Pancreas (tissue), 10 donors: ENCODE measurements at places on chromosomes 13 and 19. TPM values are rescaled to one million over a fixed set of nuclear protein-coding genes. Genes with fewer than 3 reads are reported as not detected.
A peak's percentile ranks its signal among the peaks of the same experiment; 100 is the strongest.

GRCh38 chr19:16902545-16902944 lies 13.7 kb downstream of the F2RL3 start:
- DNase-seq = no peak
- H3K27ac ChIP-seq = no peak overlapping the region
- no peak overlapping the region for H3K4me3 ChIP-seq
- no peaks in the 10 kb centered on the region for H3K27me3 ChIP-seq

- H3K36me3 ChIP-seq = no peaks in the 10 kb centered on the region
- no peak for DNase-seq
- no peak overlapping the region for H3K27ac ChIP-seq
- no peak overlapping the region for H3K4me3 ChIP-seq
- no peaks in the 10 kb centered on the region for H3K4me1 ChIP-seq
Measured at GRCh38 chr13:107883561-107884175, 331.7 kb downstream of the LIG4 start.

DNA sequence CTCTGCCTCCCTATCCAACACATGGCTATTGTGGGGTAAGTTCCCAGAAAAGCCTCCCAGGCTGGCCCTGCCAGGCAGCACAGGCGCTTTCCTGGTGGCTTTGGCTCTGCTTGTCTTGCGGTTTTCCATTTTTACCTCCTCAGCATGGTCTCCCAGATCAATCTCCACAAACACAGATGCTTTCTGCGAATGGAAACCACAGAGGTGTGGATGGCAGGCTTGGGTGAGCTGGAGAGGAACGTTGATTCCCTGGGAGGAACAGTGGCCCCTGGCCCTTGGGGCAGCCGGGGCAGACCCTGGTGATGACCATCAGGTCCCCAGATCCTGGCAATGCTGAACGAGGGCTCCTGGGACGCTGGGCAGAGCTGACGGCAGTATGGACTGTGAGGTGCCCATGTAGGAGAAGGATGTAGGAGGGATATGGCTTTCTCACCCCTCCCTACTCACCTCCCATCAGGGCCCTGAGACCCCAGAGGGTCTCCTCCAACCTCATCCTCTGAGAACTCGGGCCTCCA lies 6.6 kb downstream of the C13orf46 start:
- H3K27me3 ChIP-seq = no peaks in the 10 kb centered on the region
- H3K4me1 ChIP-seq = peaks cover 39% of the 10 kb centered on the region

DNA sequence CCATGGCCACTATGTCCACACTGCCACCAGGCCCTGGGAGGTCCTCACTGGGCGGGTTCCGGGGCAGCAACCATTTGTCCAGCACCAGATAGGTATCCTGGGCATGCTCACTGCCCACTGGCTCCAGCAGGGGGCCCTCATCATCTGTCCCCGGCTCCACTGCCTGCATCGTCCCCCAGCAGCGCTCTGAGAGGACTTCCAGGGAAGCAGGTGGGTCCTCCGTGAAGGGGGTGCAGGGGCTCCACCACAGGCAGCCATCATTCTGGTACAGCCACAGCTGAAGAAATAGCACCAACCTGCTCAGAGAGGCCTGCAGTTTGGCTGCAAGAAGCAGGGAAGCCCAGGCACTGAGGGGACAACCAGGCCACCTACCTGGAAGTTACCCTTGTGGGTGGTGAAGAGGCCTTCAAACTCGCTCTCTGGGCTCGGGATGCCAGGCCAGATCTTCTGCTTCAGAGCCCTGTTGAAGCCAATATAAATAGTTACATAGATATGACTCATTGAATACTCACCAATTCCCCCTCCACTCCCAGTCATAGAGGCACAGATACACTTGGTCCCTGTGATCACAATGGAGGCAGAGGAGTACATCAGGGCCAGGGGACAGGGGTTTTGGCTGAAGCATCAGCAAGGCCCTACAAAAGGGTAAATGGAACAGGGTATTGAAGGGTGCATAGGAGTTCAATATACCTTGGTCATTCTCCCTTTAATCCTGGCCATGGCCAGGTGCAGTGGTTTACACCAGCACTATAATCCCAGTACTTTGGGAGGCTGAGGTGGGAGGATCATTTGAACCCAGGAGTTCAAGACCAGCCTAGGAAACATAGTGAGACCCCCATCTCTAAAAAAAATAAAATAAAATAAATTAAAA lies 4.1 kb downstream of the SWSAP1 start:
- DNase-seq = peak; percentile 51
- no peak overlapping the region for H3K27ac ChIP-seq
- no peaks in the 10 kb centered on the region for H3K27me3 ChIP-seq
- H3K4me1 ChIP-seq = peaks cover 4% of the 10 kb centered on the region
- H3K4me3 ChIP-seq = no peak overlapping the region
- no peaks in the 10 kb centered on the region for H3K36me3 ChIP-seq

- DNase-seq = no peak
- H3K27ac ChIP-seq = no peak overlapping the region
- no peaks in the 10 kb centered on the region for H3K27me3 ChIP-seq
- no peaks in the 10 kb centered on the region for H3K36me3 ChIP-seq
- no peak overlapping the region for H3K4me3 ChIP-seq
Measured at GRCh38 chr19:29694161-29694560, 20.9 kb downstream of the C19orf12 start.

- H3K4me1 ChIP-seq = no peaks in the 10 kb centered on the region
- H3K27ac ChIP-seq = no peak overlapping the region
- H3K27me3 ChIP-seq = no peaks in the 10 kb centered on the region
- DNase-seq = no peak
- no peaks in the 10 kb centered on the region for H3K36me3 ChIP-seq
Measured at GRCh38 chr19:582497-583197, 7.0 kb upstream of the HCN2 start.

DNA sequence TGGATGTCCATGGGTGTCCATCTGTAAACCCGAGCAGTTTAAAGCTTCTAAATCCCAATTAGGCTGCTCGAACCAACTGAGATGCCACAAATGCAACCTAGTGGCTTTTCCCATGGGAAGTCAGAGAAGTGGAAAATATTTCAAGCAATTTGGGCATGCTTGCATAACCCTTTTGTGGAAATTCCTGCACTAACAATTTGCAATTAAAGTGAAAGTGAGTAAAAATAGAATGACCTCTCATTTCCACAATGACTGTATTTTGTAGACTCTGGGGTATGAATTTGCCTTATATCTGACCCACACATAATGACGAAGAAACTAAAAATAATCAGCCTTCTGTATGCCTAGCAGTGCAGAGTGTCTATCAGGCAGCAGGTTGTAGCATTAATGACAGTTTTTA lies 91.8 kb upstream of the TSC22D1 start:
- no peaks in the 10 kb centered on the region for H3K36me3 ChIP-seq
- H3K27ac ChIP-seq = no peak overlapping the region
- H3K4me1 ChIP-seq = no peaks in the 10 kb centered on the region
- H3K27me3 ChIP-seq = no peaks in the 10 kb centered on the region
- no peak overlapping the region for H3K4me3 ChIP-seq
- DNase-seq = no peak

The GFY gene
- not detected for total RNA-seq

The COLGALT1 gene
- total RNA-seq = 14.2 TPM

The P2RY11 gene
- total RNA-seq = 5.0 TPM
